ENCODE measurements at places on chromosomes 12 and 14. TPM values are rescaled to one million over a fixed set of nuclear protein-coding genes. Genes with fewer than 3 reads are reported as not detected.

Gene KRT78
- total RNA-seq = not detected

Gene SPIC
- not detected for total RNA-seq

Gene DPPA3
- total RNA-seq = not detected

Gene CHFR
- total RNA-seq = 35.5 TPM

Gene SLC25A21
- 2.9 TPM for total RNA-seq

Gene ADAM20
- 1.00 TPM for total RNA-seq

Gene KRT77
- not detected for total RNA-seq

Gene RPL10L
- not detected for total RNA-seq

Gene LGR5
- total RNA-seq = not detected

Gene CDK4
- 177 TPM for total RNA-seq

Gene OR8S1
- not detected for total RNA-seq

Gene IL26
- total RNA-seq = not detected

Gene ANO4
- 5.9 TPM for total RNA-seq

Gene KCNA1
- not detected for total RNA-seq
